Stimulated activated CD4-positive, alpha-beta T cell treated with anti-CD3 and anti-CD28 coated beads, Interleukin-15, amount 100 ng/mL, for 1 hour (primary cell): ENCODE measurements at places on chromosomes 4 and X.

DNA sequence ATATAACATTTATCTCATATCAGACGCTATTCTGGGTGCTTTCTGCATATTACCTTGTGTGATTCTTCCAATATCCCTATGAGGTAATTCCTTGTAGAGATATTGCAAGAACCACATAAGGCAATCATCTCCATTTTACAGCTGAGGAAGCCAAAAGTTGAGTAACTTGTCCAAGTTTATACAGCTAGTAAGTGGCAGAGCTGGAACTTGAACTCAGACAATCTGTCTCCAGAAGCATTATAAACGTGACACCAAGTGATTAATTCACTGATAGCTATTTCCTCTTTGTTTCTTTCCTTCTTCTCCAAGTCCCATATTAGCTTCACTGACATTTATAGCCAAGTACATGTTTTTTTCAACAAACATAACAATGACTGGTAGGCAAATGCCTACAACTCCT is 7.3 kb downstream of the EMCN start:
- no peak for DNase-seq

- no peak for DNase-seq
Observed at GRCh38 chr4:112423591-112423990, 92.4 kb downstream of the NEUROG2 start.

GRCh38 chr4:125444166-125444565 is 129.4 kb downstream of the FAT4 start:
- DNase-seq = no peak

DNA sequence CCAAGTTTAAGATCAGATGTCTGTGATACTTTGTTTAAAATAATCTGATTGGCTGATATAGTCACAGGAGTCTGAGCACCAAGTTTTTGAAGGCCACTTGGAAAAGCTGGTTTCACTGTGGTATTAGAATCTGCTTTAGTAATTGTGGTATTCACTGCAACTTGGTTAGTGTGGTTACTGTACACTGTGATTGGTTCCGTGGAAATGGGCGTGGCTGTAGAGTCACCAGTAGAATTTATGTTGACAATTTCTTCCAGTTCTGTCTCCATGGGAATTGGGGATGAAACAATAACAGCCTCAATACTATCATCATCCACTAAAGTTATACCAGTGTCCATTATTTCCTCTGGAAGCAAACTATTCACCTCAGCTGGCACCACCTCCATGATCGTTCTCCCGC is 26.2 kb downstream of the LIN54 start:
- no peak for DNase-seq

- no peak for DNase-seq
Observed at GRCh38 chrX:57929373-57929772, 19.1 kb upstream of the ZXDA start.

- DNase-seq = no peak
Observed at GRCh38 chr4:120088507-120088906, 21.9 kb upstream of the MAD2L1 start.

- no peak for DNase-seq
Observed at GRCh38 chrX:127908384-127908783, 143.8 kb downstream of the ACTRT1 start.

DNA sequence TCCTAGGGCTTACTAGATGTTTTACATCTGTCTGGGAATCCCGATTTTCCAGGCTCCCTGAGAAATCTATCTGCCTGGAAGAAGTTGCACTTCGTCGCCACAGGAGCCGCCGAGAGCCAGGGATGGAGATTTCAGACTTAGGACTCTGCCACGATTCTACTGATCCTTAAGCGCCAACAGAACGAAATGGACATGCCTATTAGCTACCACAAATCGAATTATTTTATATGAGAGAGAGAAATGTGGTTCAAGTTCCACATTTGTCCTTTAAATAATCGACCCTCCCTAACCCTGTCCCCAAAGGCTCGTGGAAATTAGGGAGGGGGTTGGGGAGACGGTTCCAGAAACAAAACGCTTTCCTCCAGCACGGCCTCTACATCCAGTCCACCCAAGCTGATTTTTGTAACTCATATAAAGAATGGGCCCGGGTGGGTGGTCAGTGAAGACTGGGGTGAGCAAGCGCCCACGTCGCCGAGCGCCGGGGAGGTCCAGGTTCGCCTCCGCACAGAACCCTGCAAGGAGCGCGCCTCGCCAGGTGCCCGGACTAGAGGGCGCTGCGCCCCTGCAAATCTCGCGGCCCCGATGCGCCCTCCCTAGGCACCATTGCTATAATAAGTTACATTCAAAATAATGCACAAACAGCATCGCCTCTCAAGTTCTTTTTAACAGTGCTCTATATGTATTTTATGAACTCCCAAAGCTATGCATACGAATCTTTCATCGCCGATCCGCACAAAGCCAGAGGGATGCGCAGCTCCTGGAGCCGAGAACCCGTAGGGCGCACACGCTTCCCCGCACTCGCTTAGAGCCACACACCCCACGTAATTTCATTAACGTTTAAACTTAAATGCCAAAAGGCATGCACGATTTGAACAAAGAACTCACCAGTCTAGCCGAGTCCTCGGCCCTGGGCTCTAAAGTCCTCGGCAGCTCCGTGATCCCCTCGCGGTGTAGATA is 2.1 kb upstream of the FAT1 start:
- DNase-seq = no peak

DNA sequence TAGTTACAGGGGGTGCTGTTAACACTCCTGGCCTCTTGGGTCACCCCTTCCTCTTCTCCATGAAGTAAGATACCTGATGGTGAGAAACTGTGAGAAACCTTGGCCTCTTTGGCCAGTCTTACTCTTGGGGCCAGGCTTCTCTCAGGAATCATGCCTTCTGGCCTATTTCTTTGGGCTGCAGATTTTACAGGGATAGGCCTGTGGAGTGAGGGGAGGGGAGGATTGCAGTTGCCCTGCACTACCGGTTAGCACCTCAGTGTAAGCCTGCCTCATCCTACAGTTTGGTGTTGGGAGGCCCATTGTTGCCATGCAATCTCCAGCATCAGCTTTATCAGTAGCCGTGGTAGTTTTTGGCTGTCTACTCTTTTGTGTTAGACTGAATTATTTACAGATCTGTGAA is 7.6 kb upstream of the PGRMC2 start:
- DNase-seq = no peak

DNA sequence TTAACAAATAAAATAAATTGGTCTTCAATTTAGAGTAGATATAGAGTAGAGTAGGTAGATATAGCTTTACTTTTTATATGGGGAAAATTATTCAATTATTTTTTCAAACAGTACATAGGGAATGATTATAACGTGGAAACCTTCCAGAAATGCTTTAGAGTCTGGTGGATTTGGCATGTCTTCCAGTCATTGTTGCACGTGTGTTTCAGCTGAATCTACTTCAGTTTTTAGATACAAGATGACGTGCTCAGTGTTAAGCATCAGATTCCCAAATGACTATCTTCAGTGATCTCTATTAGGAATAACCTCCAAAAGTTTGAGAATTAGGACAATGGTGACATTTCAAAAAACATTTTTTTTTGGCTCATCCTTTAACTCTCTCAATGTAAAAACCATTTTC is 616.9 kb downstream of the ANKRD50 start:
- DNase-seq = no peak

DNA sequence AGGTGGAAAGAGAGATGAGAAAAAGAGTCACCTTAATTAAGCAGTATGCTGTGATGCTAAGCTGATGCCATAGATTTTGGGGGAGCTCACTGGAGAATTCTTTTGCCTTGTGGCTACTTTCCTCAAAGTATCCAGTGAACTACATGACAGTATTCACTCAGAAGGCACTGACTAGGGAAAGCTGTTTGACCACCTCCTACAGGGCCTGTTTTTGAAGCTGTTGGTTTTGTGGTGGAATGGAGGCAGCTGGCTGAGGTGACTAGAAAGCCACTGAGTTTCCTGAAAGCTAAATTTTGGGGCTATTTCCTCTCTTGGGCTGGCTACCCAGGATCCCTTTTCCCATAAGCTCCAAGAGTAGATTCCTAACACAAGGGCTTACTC is 124.8 kb upstream of the EOLA2 start:
- DNase-seq = no peak

DNA sequence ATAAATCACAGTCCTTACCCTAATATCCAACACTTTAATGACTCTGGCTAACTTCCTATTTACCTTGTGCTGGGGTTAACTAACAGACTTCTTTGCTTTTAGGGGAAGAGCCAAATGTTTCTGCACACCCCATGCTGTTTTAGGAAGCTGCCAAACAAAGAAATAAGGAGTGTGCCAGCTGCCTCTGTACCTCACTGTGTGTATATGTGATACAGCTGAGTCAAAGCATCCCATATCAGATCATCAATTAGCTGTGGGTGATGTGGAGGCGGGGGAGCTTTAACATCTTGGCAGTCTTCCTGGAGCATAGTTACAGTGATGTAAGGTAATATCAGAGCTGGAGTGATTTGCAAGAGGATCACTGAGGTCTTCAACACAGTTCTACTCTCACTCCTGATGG is 95.4 kb downstream of the COL25A1 start:
- no peak for DNase-seq

DNA sequence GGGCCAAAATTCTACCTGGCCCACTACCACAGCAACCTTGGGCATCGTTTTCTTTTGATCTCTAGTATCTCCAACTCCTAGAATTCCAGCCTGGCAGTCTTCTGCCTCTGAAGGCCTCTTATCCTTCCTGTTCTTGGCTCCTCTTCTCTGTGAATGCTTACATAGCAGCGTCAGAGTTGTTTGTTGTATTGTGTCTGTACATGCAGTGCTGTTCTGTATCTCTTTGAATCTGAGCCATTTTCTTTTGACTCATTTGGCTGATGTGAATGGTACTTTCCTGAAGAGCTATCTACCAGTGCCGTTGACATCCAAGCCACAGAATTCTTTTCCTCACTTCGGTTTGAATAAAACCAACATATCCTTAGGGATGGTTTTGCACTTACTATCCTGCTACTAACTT is 79.2 kb downstream of the TMEM164 start:
- DNase-seq = no peak

- DNase-seq = no peak
Observed at GRCh38 chrX:65690057-65690855, 22.8 kb downstream of the MSN start.

DNA sequence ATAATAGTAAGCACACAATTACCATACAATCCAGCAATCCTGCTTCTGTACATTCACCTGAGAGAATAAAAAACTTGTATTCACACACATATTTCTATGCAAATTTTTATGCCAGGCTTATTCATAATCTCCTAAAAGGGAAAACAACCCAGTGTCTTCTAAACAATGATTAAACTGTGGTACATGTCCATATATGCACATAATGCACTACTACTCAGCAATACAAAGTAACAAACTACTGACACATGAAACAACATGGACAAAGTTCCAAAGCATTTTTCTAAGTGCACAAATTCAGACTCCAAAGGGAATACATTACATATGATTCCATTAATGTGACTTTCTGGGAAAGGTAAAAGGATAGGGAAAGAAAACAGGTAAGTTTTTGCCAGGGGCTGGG is 18.0 kb upstream of the FMR1 start:
- no peak for DNase-seq

GRCh38 chrX:119690921-119691716 is 1.8 kb downstream of the SEPTIN6 start:
- no peak for DNase-seq

DNA sequence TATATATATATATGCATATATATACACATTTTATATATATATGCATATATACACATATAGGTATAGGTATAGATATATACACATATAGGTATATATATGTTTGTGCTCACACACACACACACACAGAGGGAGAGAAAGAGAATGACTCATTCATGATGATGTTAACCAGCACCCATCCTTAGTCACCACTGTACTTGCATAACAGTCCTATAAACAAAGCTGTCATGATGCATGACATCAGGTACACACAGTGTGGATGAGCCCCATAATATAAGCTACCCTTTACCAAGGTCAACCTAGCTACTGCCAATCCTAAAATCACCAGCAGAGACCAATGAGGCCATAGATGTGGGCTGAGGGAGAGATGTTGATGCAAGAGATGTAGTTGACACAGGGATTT is 1408.0 kb downstream of the RAPGEF2 start:
- DNase-seq = no peak

- DNase-seq = no peak
Observed at GRCh38 chr4:169765835-169766234, 8.1 kb upstream of the HPF1 start.

GRCh38 chr4:4424499-4425115 is 37.7 kb downstream of the NSG1 start:
- no peak for DNase-seq

DNA sequence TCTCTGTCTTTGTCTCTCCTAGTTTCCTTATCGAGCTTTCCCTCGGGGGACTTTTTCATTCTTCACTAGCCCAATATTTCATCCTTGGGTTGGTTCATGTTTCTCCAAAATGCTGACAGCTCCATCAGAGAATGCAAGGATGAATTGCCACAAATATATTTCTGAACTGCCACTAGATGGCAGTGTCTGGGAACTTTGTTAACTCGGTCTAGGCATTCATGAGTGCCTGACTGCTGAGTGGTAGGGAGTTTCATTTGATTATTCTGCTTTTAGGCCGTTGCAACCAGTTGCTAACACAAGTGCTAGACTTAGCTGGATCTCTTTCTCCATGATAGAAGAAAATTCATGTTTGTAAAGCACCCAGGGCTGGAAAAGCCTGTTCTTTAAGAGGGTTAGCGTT is 73.5 kb upstream of the RAP2C start:
- no peak for DNase-seq

DNA sequence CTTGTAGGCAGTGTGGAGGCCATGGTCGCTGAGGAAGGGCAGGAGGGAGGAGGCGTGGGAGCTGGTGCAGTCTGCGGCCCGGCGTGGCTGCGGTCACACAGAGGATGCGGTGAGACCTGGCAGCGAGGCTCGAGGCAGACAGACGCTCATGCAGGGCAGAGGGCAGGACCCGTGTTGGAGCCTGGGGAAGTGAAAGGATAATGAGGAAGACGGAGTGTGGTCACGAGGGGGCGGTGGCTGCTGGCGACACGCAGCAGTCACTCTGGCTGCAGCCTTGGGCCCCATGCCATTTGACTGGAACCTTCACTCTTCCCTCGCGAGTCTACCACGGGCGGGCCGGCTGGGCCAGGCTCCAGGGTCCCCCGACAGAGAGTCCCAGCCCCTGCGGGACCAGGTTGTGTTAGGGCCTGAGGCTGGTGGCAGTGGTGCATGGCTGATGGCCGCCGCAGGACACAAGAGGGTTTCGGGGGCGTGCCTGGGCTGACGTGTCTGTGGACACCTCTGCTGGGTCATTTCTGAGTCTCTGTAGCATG is 68.8 kb upstream of the HGFAC start:
- no peak for DNase-seq

DNA sequence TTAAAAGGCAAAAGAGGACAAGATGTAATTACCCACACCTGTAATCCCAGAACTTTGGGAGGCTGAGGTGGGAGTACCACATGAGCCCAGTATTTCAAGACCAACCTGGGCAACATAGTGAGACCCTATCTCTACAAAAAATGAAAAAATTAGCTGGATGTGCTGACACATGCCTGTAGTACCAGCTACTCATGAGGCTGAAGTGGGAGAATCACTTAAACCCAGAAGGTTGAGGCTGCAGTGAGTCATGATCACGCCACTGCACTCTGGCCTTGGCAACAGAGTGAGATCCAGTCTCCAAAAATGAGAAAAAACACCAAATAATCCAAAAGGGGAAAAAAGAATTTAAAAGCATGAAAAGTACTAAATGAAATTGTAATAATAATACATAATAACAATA is 30.8 kb downstream of the NR0B1 start:
- DNase-seq = no peak

- DNase-seq = no peak
Observed at GRCh38 chr4:54687887-54688841, 30.4 kb downstream of the KIT start.

- no peak for DNase-seq
Observed at GRCh38 chrX:41716767-41717473, 7.1 kb upstream of the GPR82 start.
